ENCODE measurements at places on chromosomes 7 and 10.
A peak's percentile ranks its signal among the peaks of the same experiment; 100 is the strongest.

DNA sequence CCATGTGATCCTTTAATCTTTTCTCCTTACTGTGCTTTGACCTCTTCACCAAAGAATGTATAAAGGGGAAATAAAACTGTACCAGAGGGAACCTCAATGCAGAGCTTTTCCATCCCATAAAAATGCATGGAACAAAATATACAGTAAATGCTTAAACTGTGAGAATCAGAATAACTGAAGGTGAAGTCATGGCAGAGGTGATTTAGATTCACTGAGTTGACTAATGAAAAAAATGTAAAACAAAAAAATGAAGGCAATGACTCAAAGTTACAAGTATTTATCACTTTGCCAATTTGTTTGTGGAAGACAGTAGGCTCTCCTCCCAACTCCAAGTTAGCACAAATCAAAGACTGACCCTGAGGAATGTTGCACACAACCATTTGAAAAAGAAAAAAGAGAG, 1331.6 kb upstream of the SORCS1 start:
- DNase-seq = no peak

- no peak for DNase-seq
Measured at GRCh38 chr10:27527666-27528295, 23.7 kb downstream of the RAB18 start.

DNA sequence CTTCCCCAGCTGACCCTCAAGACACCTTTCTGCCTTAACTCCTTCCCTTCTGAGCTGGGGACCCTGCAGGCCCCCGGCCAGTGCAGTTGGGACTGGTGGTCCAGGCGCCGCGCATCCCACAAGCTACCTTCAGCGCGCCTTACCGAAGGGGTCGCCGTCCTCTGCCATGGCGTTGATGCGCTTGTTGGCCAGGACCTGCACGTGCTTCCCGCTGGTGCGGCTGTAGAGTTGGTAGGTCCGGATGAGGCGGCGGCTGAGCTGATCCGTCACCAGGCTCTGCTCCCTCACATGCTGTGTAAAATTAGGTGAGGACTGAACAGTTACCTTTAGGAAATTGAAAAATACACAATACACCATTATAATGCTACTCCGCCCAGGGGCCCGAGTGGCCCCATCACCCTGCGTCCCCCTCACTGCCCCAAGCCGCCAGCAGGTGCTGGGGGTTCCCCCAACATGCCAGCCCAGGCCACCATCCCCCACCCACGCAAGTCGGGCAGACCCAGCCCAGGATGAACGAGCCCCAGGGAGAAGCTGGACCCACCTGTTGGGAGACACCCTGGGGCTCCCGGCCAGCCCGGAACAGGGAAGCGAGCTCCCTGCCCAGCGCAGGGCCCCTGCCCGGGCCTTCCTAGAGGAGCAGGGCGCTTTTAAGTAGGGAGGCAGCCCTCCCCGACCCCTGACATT, 1.2 kb downstream of the FGF8 start:
- no peak for DNase-seq

- DNase-seq = no peak
Measured at GRCh38 chr7:116525298-116525912, 569 bp downstream of the CAV1 start.

- no peak for DNase-seq
Measured at GRCh38 chr7:71354716-71355115, 222.8 kb downstream of the GALNT17 start.

DNA sequence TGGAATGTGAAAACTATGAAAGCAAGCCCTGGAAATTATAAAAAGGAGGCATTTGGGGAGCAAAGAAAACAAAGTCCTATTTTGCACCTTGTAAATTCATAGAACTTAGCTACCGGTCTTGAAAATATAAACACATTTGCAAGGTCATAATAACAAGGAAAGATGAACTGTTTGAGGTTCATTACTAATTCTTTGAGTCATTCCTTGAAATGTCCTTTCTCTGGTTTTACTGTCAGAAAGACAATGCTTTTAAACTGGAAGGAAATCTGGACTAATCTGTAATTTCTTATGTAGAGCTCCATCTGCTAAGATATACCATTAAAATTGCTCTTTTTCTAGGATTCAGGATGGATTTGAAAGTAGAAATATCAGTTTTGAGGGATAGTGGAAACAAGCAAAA, 1.4 kb downstream of the ERLIN1 start:
- no peak for DNase-seq

DNA sequence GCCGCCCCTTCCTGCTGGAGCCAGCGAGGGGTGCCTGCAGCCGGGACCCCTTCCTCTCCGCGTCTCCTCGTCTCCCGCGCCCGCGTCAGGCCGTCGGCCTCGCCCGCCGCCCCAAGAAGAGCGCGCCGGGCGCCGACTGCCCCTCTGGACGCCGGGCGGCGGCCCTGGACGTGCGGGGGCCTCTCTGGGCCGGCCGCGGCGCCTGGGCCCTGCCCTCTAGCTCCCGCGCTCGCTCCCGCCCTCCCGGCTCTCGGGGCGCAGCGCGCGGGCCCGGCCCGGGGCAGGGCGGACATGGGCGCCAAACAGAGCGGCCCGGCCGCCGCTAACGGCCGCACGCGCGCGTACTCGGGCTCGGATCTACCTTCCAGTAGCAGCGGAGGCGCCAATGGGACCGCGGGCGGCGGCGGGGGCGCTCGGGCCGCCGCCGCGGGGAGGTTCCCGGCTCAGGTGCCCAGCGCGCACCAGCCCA, 704 bp downstream of the ZNRF2 start:
- peak; percentile 31 for DNase-seq

GRCh38 chr10:103696411-103697145, 158.8 kb downstream of the SH3PXD2A start:
- peak; percentile 60 for DNase-seq

- DNase-seq = no peak
Measured at GRCh38 chr10:69867699-69868558, 66.2 kb downstream of the COL13A1 start.

GRCh38 chr7:93015779-93016481, 101.8 kb downstream of the SAMD9 start:
- no peak for DNase-seq

GRCh38 chr10:131402771-131403650, 91.5 kb upstream of the TCERG1L start:
- no peak for DNase-seq

GRCh38 chr10:13853854-13854253, 267.1 kb downstream of the PRPF18 start:
- peak; percentile 46 for DNase-seq

- no peak for DNase-seq
Measured at GRCh38 chr10:82861889-82862288, 986.9 kb downstream of the NRG3 start.

DNA sequence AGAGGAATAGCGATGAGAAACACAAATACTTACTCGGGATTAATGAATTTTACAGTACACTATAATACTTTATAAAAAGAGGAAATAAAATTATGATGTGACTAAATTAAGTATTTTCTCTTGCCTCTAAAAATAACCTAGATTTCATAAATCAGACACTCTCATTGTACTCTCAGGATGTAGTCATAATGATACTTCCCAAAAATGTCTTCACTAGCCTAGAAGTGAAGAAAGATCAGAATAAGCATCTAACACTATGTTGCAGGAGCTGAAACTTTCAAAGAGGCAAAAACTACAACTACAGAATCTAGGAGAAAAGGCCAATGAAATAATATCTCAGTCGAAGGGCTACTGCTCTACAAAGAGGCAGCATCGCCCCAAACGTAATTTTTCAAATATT, 49.4 kb downstream of the DNAJC1 start:
- no peak for DNase-seq

- DNase-seq = no peak
Measured at GRCh38 chr10:111107023-111107422, 30.2 kb downstream of the ADRA2A start.

GRCh38 chr7:147509035-147509501, 1081.5 kb upstream of the C7orf33 start:
- DNase-seq = no peak

DNA sequence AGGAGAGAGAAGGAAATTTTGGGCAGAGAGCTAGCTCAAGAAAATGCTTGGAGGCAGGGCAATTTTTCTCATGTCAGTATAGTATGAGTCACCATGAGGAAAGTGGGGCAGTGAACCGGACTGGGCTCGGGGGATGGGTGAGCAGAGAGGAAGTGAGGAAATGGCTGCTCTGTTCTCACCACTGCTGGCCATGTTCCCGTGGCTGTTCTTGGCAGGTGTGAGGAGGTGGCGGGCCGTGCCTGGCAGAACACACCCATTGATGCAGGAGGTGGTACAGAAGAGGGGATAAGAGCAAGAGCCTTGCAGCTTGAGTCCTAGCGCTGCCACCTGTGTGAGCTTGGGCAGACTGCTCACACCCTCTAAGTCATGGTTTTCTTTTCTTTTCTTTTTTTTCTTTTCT, 304.4 kb upstream of the LYZL1 start:
- DNase-seq = peak; percentile 94

- no peak for DNase-seq
Measured at GRCh38 chr10:44807451-44807850, 103.7 kb upstream of the TMEM72 start.

DNA sequence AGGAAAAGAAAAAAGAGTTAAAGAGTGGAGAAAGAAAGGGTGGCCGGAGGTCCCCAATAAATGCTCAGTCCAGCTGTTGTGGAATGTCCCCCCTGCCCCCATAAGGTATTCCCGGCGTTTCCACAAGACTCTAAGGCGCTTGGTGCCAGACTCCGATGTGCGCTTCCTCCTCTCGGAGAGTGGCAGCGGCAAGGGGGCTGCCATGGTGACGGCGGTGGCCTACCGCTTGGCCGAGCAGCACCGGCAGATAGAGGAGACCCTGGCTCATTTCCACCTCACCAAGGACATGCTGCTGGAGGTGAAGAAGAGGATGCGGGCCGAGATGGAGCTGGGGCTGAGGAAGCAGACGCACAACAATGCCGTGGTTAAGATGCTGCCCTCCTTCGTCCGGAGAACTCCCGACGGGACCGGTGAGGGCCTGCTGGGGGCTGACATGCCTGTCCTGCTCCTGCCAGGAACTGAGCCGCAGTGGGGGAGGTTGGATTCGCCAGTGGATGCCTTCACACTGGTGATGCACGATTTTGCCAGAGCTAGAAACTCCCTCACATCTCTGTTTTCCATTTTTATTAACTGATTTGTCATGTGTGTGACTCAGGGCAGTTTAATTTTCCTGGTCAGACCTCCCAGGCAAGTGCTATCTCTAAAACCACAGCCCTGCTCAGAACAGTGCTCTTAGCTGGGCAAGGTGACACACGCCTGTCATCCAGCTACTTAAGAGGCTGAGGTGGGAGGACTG, 34.2 kb downstream of the TACR2 start:
- no peak for DNase-seq

DNA sequence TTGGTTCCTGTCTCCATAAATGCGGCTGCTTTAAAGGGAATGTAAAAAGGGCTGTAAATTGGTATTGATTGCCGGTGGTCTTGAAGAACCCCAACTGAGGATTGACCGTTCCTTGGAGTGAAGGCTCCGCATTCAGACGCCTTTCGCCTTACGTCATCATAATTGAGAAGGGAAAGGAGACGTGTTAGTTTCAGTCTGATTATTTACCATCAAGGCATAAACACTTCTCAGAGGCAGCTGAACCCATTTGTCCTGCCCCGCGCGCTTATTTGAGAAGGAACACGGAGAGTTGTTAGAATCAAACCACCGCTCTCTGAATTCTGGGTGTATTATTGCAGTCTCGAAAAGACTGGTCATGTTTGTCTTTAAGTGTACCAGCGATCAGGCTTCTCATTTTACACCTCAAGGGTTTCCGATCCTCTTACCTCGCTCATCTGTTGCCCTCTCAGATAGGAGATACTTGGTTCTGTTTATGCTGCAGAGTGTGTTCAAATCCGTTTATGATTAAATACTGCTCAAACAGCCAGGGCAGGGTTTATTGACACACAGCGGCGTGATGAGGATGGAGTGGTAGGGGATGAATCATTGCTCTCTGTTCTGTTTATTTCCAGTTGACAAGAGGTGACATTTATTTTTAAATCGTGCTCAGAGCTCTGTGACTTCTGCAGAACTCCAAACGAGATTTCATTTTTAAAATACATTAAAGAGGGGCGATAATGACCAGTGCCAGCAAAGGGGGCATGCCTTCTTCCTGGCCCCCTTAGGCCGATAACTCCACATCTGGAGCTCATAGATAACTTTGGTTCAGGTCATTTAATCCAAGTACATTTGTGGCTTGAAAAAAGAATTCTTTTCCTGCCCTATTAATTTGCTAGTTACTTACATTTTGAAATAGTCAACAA, 30.4 kb downstream of the FOXK1 start:
- DNase-seq = no peak

DNA sequence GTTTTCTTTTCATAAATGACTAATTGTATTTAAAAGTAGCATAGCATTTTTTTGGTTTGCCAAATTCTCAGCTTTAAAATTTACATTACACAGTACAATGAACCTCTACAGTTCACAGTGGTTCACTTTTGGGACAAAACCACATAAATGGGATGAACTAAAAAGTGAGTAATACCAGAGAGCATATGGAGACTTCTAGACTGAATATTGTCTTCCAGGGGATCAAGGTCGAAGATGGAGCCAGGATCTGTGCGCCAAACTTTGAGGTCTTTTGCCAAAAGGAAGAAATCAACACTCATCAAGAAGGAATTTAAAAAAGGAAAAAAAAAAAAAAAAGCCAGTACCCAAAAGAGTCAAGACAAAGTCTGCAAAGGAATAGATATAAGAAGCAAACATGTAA, 87.5 kb downstream of the NEBL start:
- no peak for DNase-seq

GRCh38 chr7:28096713-28097112, 83.9 kb downstream of the JAZF1 start:
- DNase-seq = peak; percentile 83

DNA sequence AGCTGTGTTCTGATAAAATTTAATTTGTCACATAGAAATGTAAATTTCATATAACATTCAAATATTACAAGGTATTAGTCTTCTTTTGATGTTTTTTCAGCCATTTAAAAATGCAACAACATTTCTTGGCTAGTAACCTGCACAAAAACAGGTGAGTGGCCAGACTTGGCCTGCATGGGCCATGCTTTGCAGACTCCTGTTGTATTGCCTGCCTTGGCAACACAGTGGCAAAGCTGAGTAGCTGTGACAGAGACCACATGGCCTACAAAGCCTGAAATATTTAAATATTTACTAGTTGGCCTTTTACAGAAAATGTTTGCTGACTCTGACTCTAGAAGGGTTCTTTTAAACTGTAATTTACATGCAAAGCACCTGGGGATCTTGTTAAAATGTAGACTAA, 13.5 kb upstream of the TBX20 start:
- DNase-seq = no peak

- no peak for DNase-seq
Measured at GRCh38 chr7:88278881-88279280, 27.8 kb downstream of the STEAP4 start.

GRCh38 chr7:106679153-106679931, 18.4 kb upstream of the CCDC71L start:
- no peak for DNase-seq

- no peak for DNase-seq
Measured at GRCh38 chr7:154916381-154916780, 86.5 kb downstream of the PAXIP1 start.

- peak; percentile 1 for DNase-seq
Measured at GRCh38 chr10:131860311-131860710, 40.5 kb upstream of the PPP2R2D start.
